Esophagus muscularis mucosa (tissue), 4 donors: ENCODE measurements at places on chromosomes 1 and 21.

DNA sequence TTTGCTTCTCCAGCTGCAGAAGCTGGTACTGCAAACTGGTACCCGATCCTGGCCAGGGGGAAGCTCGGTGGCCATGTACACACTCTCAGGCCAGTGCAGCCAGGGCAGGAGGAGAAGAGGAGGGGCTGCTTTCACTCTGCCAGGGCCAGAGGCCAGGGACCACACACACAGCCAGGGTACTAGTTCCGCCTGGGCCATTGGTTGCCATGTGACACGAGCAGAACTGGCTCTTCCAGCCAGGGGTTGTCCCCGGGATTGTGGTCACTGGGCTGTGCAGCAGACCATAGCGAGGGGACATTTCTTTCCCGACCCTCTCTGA lies 3.7 kb upstream of the SHISAL2A start:
- no peak overlapping the region for H3K27ac ChIP-seq
- H3K27me3 ChIP-seq: peaks cover 15% of the 10 kb centered on the region
- no peaks in the 10 kb centered on the region for H3K36me3 ChIP-seq
- H3K4me3 ChIP-seq: no peak overlapping the region
- no peak for DNase-seq
- H3K4me1 ChIP-seq: peaks cover 22% of the 10 kb centered on the region

GRCh38 chr1:180786624-180787023 lies 126.1 kb upstream of the KIAA1614 start:
- H3K27ac ChIP-seq: no peak overlapping the region
- H3K4me1 ChIP-seq: peaks cover 24% of the 10 kb centered on the region
- peaks cover 3% of the 10 kb centered on the region for H3K36me3 ChIP-seq
- no peak overlapping the region for H3K4me3 ChIP-seq

DNA sequence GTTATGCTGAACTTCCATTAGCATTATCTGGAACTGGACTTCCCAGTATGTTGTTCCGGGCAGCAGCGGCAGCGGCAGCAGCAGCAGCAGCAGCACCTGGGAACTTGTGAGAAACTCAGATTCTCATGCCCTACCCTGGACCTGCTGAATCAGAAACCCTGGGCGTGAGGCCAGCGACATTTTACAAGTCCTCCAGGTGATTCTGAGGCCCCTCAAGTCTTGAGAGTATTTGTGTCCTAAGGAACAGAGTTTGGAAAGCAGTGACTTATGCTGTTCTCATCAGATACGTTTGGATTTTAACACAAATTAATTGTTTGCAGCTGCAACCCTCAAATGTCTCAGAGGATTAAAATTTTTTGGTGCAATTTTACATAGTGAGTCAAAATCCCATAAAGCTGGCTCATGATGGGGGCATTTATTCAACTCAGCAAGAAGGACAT lies 157.2 kb upstream of the KAZN start:
- no peak overlapping the region for H3K27ac ChIP-seq
- H3K27me3 ChIP-seq: no peaks in the 10 kb centered on the region
- DNase-seq: no peak
- no peaks in the 10 kb centered on the region for H3K36me3 ChIP-seq

- H3K4me1 ChIP-seq: peaks cover 4% of the 10 kb centered on the region
- no peaks in the 10 kb centered on the region for H3K27me3 ChIP-seq
- no peak for DNase-seq
- no peak overlapping the region for H3K27ac ChIP-seq
- H3K4me3 ChIP-seq: no peak overlapping the region
Measured at GRCh38 chr1:192901500-192901899, 92.7 kb downstream of the RGS2 start.

DNA sequence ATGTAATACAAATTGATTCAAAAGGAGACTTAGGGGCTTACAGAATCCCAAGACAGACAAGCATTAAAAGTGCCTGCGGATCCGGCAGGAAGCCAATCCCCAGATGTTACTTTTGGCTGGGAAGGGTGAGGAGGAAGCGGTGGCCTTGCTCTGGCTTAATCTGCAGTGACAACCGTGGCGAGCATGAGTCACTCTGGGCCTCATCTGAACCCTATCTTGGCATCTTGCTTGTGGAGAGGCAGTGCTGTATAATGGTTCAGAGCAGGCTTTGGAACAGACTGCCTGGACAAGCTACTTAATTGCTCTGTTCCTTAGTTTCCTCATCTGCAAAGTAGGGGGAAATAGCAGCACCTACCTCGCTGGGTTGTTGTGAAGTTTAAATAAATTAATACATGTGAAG lies 74.1 kb downstream of the XCL2 start:
- H3K27ac ChIP-seq: peak overlapping the region; percentile 12
- H3K4me3 ChIP-seq: no peak overlapping the region
- H3K27me3 ChIP-seq: no peaks in the 10 kb centered on the region
- no peak for DNase-seq
- H3K4me1 ChIP-seq: peaks cover 56% of the 10 kb centered on the region

GRCh38 chr1:16092097-16092922 lies 18.9 kb upstream of the FAM131C start:
- no peaks in the 10 kb centered on the region for H3K27me3 ChIP-seq
- H3K36me3 ChIP-seq: no peaks in the 10 kb centered on the region
- no peak overlapping the region for H3K4me3 ChIP-seq
- no peak overlapping the region for H3K27ac ChIP-seq

GRCh38 chr1:100971021-100971420 lies 54.6 kb downstream of the DPH5 start:
- H3K27me3 ChIP-seq: no peaks in the 10 kb centered on the region
- no peak overlapping the region for H3K27ac ChIP-seq
- H3K4me1 ChIP-seq: no peaks in the 10 kb centered on the region
- no peak overlapping the region for H3K4me3 ChIP-seq

- H3K36me3 ChIP-seq: no peaks in the 10 kb centered on the region
- H3K4me1 ChIP-seq: peaks cover 30% of the 10 kb centered on the region
- no peak overlapping the region for H3K27ac ChIP-seq
- no peaks in the 10 kb centered on the region for H3K27me3 ChIP-seq
- no peak overlapping the region for H3K4me3 ChIP-seq
- no peak for DNase-seq
Measured at GRCh38 chr1:154808261-154808908, 61.7 kb downstream of the KCNN3 start.

GRCh38 chr1:45958317-45958716 lies 154.9 kb downstream of the MAST2 start:
- no peak for DNase-seq
- no peak overlapping the region for H3K27ac ChIP-seq
- H3K27me3 ChIP-seq: no peaks in the 10 kb centered on the region
- H3K4me3 ChIP-seq: no peak overlapping the region

DNA sequence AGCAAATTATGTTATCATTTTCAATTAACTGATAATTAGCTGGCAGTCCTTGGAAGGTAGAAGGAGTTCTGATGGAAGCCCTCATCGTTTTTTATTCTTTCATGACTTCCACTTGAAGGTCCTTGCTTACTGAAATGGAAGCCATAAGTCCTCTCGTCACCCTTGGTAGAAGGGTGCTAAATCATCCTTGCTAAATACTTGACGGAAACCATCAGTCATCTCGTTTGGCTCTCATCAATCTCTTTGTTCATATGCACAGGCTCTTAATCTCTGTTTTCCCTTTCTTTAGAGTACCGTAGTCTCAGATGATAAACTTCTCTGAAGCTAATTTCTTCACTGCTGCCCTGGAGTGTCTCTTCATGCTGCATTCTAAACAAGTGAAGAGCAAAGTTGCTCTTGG lies 34.5 kb downstream of the UCK2 start:
- DNase-seq: no peak
- H3K36me3 ChIP-seq: no peaks in the 10 kb centered on the region
- no peak overlapping the region for H3K27ac ChIP-seq
- H3K4me1 ChIP-seq: peaks cover 4% of the 10 kb centered on the region
- H3K27me3 ChIP-seq: no peaks in the 10 kb centered on the region

DNA sequence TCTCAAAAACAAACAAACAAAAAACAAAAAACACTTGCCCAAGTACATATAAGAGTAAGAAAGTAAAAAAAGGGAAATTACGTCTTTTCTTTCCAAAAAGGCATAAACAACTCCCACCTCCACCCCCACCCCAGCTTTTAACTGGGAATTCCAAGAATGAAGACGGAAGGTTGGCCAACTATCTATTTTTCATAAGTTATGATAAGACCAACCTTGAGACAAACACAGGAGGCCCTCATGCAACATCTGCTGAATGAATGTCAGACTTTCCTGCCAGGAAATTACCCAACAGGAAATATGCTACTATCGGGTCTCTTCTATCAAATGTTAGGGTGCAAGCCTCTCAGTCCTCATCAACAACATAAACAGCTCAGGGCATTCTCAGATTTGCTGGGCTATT lies 1.9 kb downstream of the BSDC1 start:
- H3K27ac ChIP-seq: no peak overlapping the region
- H3K27me3 ChIP-seq: no peaks in the 10 kb centered on the region

DNA sequence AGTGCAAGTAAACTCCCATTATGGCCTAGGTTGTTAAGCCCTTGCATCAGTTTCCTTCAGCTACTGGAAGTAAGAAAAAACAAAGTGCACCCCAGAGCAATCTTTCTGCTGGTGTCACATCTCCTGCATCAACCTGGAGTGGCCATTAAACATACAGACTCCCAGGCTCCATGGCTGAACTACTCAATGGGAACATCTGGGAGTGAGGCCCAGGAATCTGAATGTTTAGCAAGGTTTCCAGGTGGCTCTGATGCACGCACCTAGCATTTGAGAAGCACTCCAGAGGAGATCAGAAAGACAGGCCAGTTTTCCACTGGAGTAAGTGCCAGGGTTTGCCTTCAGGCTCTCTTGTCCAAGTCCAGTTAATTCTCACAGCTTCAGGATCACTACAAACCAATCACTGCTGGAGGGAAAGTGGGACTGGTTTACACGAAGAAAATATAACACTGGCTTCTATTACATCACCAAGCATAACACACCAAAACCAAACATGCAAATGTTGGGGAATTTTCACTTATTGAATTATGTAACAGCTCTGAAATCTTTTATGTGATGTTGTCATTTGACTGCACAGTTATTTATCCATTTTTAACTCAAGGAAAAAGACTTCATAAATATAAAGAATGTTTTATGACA lies 22.3 kb upstream of the ABCA4 start:
- H3K4me3 ChIP-seq: no peak overlapping the region
- DNase-seq: no peak
- H3K27me3 ChIP-seq: no peaks in the 10 kb centered on the region

- DNase-seq: no peak
- H3K4me1 ChIP-seq: no peaks in the 10 kb centered on the region
- no peak overlapping the region for H3K27ac ChIP-seq
Measured at GRCh38 chr1:14267991-14268390, 330.5 kb upstream of the KAZN start.

- no peaks in the 10 kb centered on the region for H3K36me3 ChIP-seq
- no peaks in the 10 kb centered on the region for H3K4me1 ChIP-seq
- H3K27me3 ChIP-seq: no peaks in the 10 kb centered on the region
- peak; percentile 88 for DNase-seq
Measured at GRCh38 chr1:5552787-5553484, 439.3 kb downstream of the NPHP4 start.

- H3K27ac ChIP-seq: no peak overlapping the region
- DNase-seq: no peak
- H3K4me1 ChIP-seq: no peaks in the 10 kb centered on the region
- no peak overlapping the region for H3K4me3 ChIP-seq
Measured at GRCh38 chr21:26177746-26178426, 7.3 kb upstream of the APP start.

DNA sequence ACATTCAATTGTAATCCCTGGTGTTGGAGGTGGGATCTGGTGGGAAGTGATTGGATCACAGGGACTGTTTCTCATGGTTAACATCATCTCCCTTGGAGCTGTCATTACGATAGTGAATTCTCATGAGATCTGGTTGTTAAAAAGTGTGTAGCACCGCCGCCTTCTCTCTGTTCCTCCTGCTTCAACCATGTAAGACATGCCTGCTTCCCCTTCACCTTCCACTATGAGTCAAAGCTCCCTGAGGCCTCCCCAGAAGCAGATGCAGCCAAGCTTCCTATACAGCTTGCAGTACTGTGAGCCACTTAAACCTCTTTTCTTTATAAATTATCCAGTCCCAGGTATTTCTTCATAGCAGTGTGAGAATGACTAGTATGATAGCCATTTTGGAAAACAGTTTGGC lies 30.1 kb upstream of the TRIM62 start:
- H3K36me3 ChIP-seq: no peaks in the 10 kb centered on the region
- H3K27me3 ChIP-seq: no peaks in the 10 kb centered on the region
- no peaks in the 10 kb centered on the region for H3K4me1 ChIP-seq
- peak; percentile 60 for DNase-seq

- no peaks in the 10 kb centered on the region for H3K27me3 ChIP-seq
- peak overlapping the region; percentile 96 for H3K27ac ChIP-seq
- H3K4me1 ChIP-seq: peaks cover 47% of the 10 kb centered on the region
- no peak for DNase-seq
- no peaks in the 10 kb centered on the region for H3K36me3 ChIP-seq
Measured at GRCh38 chr1:23980728-23981070, 572 bp upstream of the SRSF10 start.

DNA sequence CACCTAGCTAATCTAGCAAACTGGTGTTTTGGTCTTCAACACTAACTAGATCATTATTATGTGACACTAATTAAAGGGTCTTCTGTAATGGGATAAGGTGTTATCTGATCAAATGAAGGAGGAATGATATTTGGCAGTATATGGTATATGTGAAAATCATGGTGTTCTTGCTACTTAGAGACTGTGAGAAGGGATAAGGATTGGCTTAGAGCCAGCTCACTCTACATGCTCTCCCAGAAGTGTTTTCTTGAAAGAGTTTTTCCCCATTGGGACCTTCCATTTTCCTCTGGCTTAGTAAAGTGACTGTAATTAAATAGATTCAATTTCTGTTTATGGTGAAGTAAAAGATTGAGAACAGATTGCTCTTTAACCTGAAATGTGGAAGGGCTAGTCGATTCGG lies 71.2 kb upstream of the RGL1 start:
- H3K4me1 ChIP-seq: peaks cover 19% of the 10 kb centered on the region
- H3K36me3 ChIP-seq: no peaks in the 10 kb centered on the region
- DNase-seq: no peak
- H3K4me3 ChIP-seq: no peak overlapping the region
- no peaks in the 10 kb centered on the region for H3K27me3 ChIP-seq
- no peak overlapping the region for H3K27ac ChIP-seq

- H3K36me3 ChIP-seq: peaks cover 11% of the 10 kb centered on the region
- peak within 1 kb of the TSS; percentile 73 for H3K4me3 ChIP-seq
- H3K27me3 ChIP-seq: no peaks in the 10 kb centered on the region
- H3K27ac ChIP-seq: peak within 1 kb of the TSS; percentile 69
- peak; percentile 93 for DNase-seq
Measured at GRCh38 chr21:41425954-41426675, at the start of gene MX1. Gene MX1, plus strand, starts transcription at chr21:41426239. Its CDS starts 5,832 bp downstream, at chr21:41432071.

- H3K4me1 ChIP-seq: no peaks in the 10 kb centered on the region
- DNase-seq: no peak
- no peaks in the 10 kb centered on the region for H3K27me3 ChIP-seq
- H3K4me3 ChIP-seq: no peak overlapping the region
Measured at GRCh38 chr1:214638997-214639396, 36.0 kb downstream of the CENPF start.
